ENCODE measurements at places on chromosomes 13 and 19.

- DNase-seq: peak; percentile 97
These were observed at the start of gene PRKD2 for GRCh38 chr19:46717034-46717715. Gene PRKD2 (minus strand): TSS chr19:46717114. CDS start chr19:46716370, 744 bp downstream.

DNA sequence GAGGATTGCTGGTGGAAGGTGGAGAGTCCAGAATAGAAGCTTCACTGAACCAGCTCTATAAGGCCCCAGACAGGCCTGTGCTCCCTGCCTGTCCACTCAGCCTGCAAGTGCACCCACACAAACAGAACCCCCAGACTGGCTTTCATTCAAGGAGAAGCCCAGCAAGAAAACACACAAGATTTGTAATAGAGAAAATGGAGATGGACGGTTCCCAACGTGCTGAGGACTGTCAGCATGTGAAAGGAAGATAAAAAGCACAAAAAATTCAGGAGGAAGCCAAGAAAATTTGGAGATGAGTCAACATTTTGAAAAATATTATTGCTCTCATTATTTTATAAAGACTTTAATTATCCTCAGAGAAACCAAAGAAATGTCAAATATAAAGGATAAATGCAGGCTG lies 218.2 kb upstream of the SLC10A2 start:
- no peak for DNase-seq

DNA sequence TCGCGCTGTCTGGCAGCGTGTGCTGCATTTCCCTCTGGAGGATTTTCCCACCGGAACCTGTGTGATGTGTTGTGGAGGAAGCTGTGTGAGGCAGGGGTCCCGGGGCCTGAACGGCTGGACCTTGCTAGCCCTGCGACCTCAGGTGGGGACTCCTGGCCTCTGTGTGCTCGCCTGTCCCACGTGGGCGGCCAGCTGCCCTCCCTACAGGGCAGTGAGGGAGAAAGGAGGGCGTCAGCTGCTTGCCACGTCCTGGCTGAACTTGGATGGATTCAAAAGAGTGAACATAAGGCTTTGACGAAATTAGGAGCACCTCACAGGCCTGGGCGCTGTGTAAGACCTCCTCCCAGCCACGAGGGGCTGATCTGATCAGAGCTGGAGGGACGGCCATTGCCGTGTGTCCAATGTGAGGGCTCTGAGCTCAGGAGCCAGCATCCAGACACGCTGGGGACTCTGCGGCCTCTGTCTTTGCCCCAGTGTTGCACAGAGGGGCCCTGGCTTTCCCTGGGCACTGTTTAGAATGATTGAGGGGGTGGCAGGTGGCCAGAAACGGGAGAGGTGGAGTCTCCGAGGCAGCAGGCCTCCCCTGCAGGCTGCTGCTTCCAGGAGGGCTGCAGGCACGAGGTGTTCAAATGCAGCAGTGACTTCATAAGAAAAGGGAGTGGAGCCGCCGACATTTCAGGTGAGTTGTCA lies 13.0 kb downstream of the TFDP1 start:
- peak; percentile 57 for DNase-seq

DNA sequence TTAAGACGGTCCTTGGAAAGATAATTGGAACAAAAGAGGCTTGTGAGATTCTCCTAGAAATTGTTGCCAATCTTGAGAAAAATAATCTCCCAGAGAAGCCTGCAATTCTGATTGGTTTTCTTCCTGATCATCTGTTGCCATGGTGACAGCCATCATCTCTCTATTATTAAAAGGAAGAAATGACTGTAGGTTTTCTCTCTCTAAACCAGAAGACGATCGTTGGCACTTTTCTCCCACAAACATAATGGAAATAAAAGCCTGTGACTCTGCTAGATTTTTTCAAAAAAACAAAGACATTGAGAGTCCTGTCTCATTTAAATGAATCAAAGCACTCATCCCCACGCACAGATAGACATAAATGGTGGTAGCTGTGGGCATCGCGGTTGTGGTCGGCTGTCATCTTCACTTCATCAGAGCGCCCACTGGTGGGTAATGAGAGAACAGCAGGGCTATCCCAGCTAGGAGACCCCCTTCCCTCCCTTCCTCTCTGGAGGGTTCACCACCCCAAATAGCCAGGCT lies 21.7 kb upstream of the CALM3 start:
- DNase-seq: no peak

DNA sequence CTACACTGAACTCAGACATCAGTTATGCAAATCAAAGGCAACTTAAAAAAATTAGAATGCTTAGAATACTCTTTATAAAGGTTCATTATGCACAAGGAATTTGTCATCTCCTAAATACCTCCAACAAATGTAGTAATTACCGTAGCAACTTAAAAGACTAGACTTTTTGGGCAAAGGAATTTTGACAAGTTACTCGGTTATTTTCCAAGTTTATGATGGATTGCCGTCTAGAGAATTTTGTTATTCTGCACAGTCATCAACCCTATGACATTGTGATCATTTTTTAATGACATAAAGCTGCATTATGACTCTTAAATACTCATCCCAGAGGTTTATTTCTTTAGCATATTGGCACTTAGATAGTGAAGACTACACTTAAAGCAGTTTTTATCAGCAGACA lies 71.9 kb downstream of the TRPC4 start:
- DNase-seq: no peak

- DNase-seq: no peak
These were observed 241.9 kb downstream of the UQCRFS1 start for GRCh38 chr19:28971049-28971448.

DNA sequence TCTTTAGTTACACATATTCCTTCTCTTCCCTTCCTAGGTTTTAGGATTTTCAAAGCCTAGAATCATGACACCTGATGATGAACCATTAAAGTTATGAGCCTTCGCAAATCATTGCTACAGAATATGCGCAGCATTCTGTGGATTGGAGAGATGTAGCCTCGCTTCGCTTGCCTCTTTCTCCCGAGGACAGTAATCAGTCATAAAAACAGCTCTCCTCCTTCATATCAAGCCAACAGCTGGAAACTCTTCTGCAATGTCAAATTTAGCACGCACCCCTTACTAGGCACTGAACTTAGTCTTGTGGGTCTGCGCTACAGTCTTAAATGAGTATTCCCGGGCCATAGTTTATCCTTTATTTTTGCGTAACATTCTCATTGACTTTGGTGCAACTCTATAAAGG lies 79.6 kb downstream of the DACH1 start:
- DNase-seq: no peak

DNA sequence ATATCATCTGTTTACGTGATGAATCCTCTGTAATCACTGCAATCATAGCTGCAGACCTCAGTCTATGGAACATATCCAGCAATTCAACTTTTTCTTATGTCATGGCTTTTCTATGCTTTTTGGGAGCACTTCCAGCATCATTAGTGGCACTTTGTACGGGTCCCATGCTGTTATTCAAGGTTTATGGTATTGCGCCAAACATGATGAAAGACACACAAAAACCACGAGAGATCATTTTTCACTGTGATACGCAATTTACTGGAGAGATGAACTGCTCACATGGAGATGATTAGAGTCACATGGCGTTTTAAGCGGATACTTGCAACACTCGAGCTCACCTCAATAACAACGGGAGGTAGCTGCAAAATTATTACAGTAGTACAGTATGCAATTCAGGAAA lies 2101.7 kb upstream of the PCDH20 start:
- no peak for DNase-seq

DNA sequence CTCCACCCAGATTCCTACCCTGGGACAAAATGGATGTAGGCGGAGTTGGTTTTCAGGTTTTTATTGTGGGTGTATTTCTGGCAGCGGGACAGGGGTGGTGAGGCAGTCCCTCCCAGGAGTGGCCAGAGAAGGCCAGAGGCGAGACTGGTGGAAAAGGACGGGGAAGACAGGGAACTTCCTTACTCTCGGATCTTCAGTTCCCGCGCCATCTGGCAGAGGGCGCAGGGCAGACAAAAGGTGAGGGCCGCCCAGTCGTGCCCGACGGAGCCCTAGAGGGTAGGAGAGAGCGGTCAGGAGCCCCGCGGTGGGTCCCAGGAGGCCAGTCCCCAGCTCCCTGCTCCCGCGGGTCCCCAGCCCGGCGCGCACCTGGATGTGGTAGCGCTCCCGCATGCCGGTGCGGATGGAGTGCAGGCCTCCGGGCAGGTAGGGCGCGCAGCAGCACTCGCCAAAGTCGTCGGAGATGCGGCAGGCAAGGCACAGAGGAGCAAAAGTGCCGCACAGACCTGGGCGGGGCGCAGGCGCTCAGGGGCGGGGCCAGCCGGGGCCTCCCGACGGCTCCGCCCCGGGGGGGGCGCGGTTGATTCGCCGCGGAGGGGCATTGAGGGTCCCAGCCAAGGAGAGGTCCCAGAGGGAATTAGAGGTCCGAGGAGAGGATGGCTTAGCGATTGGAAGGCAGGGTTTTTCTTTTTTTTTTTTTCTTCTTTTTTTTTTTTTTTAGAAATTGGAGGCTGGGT lies 3.0 kb downstream of the CNFN start:
- DNase-seq: no peak

DNA sequence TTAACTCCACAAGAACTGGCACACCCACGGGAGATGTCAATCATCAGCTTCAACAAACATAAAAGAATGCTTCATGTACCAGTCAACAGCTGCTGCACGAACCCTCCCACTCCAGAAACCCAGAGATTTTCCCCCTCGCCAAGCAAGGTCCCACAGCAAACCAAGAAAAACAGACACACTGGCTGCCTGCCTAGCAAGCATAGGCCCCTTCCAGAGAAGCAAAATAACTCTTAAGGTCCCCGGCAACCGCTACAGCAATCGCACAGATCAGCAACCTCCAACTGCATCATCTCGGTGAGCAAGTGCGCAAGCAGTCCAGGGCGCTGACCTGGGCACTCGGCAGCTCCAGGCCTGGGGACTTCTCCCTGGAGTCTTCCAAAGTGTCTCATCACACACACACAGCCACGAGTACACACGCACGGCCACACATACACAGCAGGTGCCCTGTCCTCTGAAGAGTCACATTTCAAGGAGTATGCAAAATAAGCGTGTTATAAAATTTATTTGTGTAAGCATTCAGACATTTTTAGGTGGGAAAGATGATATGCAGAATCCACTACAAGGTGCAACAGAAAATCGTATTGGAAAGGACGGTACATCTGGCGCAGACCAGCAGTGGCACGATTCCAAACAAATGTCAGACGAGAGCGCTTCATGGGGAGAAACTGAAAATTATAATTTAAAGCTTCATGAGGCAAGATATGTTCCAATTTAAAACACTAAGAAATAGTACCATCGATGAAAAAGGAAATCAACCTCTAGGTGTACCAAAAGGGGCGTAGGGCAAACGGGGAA lies 125.0 kb downstream of the STK24 start:
- DNase-seq: peak; percentile 88

- DNase-seq: no peak
These were observed 18.0 kb downstream of the ARHGAP35 start for GRCh38 chr19:46878613-46879375.

DNA sequence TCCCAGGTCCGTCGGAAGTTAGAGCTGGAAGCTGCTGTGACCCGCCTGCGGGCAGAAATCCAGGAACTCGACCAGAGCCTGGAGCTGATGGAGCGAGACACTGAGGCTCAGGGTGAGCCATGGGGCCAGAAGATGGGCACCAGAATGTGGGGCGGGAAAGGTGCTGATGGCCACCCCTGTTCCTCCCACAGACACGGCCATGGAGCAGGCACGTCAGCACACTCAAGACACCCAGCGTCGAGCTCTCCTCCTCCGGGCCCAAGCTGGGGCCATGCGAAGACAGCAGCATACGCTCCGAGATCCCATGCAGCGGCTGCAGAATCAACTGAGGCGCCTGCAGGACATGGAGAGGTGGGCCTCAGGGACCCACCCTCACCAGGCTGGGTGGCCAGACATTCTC lies 2.5 kb downstream of the HAUS5 start:
- no peak for DNase-seq

DNA sequence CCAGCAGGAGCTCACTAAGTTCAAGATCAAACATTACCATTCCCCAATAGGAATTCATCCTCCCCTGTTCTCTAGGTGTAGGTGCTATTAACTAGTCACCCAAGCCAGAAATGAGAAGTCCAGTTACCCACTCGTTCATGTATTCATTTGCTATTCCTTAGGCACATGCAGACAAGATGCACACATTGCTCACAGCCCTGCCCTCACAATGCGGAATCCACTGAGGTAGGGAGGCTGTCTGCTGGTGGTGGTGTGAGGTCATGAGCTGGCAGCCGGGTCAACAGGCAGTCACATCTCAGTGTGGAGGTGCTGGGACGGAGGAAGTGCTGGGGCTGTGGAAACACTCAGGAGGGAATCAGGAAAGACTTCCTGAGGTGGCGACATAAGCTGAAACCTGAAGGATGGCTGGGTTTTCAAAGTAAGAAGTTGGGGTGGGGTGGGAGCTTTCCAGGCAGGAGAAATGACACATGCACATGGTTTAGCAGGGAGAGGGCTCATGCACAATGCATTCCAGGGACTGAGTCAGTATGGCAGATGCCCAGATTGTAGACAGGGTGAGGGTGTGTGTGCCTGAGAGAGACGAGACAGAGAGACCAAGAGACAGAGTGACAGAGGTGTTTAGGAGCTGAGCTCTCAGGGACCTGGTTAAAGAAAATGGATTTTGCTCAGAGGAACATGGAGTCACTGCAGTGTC lies 117.6 kb downstream of the USP12 start:
- DNase-seq: no peak

DNA sequence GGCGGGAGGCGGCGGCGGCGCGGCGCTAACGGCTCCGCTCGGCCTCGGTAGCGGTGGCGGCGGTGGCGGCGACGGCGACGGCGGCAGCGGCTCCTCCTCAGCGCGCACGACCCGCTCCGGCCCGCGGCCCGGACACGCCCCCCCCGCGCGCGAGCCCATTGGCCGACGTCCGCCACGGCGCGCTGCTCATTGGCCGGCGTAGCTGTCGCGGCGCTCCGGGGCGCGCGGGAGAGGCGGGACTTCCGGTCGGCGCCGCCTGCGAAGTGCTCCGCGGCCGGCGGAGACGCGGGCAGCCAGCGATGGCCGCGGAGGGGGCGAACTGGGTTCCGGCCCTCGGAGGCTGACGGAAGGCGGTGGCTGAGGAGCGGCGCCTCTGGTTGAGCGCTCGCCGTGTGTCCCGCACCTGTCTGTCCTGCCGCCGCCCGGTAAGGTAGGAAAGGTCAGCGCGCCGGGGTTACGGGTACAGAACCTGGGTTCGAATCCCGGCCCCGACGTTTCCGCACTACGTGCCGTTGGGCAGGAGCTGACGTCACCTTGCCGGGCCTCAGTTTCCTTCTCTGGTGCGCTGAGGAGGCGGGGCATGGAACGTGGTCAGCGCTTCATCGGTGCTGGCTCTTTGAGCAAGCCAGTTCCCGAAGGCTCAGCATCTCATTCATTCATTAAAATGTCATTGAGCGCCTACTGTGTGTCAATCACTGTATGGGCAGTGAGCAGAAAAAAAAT lies at the start of gene ELAVL1:
ELAVL1 (minus strand) TSS at position 108 of the 723 bp plus-strand sequence. CDS start 13,826 bp downstream, outside the sequence.
- peak; percentile 97 for DNase-seq
